ENCODE measurements at places on chromosomes 5 and 9.

DNA sequence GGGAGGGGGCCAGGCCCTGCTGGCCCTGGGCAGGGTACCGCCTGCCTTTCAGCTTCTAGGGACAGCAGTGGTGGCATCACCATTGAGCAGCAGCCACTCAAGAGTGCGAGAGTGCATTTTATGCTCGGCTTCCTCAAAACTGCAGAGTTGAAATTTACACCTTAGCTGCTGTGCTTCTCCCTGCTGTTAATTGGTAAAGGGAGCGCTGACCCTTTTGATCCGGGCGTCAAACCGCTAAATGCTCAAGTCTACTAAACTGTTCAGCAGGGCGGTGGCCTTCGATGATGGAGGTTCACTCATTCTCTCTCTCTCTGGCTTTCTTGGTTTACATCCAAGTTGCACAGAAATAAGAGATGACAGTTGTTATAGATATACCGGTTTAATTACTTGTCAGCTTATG, 368.6 kb upstream of the IRX2 start:
- no peak for DNase-seq

- DNase-seq, result no peak
Measured at GRCh38 chr5:110371725-110372041, 354.8 kb downstream of the TMEM232 start.

GRCh38 chr9:99121604-99122003, 16.7 kb downstream of the TGFBR1 start:
- DNase-seq, result no peak

DNA sequence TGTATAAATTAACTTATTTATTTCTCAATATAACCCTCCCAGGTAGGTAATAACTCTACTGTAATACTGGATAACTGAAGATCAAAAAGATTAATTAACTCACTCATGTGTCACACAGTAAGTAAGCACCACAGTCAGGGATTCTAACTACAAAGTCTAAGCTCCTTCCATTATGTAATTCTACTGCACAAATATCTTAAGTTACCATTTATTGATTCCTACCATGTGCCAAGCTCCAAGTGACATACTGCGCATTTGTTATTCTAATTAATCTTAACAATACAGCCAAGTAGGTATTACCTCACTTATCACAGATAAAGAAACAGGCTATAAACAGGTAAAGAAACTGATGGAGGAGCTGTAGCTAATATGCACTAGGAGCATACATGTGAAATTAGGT, 58.3 kb downstream of the RANBP6 start:
- DNase-seq, result no peak

DNA sequence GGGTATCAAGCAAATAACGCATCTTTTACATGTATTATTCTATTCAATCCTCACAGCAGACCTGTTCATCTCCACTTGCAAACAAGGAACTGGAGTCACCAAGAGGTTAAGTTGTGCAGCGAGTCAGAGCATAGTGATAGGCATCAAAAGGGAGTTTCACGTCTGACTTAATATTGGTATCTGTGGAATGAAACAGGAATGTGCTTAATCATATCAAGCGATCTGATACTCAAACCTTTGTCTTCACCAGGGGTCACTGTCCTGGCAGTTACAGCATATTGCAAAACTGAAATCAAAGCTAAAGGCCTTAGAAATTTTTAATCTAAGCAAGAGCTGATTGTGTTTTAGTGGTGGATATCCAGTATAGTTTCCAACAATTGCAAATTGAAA, 271.6 kb downstream of the PLK2 start:
- no peak for DNase-seq

- DNase-seq, result no peak
Measured at GRCh38 chr5:90055831-90056328, 353.7 kb downstream of the CETN3 start.

All from H9 (cell line).